Caco-2 (cell line): ENCODE measurements at places on chromosomes 1 and 21.
A peak's percentile ranks its signal among the peaks of the same experiment; 100 is the strongest.

- DNase-seq: no peak
Measured at GRCh38 chr1:157487096-157487495, 65.2 kb downstream of the FCRL5 start.

- DNase-seq: peak; percentile 90
Measured at GRCh38 chr1:25616095-25616986, at the start of gene MAN1C1. TSS of gene MAN1C1 (plus strand) at chr1:25616791. CDS start at chr1:25617798, 1,007 bp downstream.

GRCh38 chr1:147273409-147274336, 31.2 kb downstream of the CHD1L start:
- no peak for DNase-seq

- no peak for DNase-seq
Measured at GRCh38 chr1:17197696-17198095, 7.2 kb upstream of the PADI1 start.

DNA sequence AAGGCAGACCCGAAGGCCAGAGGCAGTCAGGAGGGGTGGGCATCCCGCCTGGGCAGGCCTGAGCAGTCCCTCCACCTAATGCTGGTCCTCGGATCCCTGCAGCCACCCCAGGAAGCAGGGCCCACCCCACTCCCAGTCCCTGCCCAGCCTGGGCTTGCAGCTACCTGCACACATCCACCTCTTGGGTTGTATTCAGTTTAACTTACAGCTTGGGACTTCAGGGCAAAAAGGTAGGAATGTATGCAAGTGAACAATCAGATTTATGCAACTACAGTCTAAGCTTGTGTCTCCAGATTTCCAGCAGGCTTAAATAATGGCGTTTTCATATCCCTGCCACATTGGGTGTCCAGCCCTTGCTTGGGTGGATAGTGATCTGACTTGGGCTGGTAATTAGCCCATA, 17.4 kb downstream of the LDLRAP1 start:
- DNase-seq: no peak

DNA sequence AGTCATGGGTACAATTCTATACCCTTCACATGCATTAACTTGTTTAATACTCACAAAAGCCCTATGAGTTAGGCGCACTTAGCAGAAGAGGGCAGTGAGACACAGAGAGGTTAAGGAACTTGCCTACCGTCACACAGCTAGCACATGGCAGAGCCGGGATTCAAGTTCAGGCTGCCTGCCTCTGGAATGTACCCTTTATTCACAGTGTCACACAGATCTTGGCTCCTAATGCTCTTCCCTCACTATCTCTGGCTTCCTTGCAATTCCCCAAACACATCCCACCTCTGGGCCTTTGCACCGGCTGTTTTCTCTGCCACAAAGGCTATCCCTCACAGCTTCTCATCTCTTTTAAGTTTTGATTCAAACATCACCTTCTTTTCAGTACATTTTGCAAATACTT, 25.1 kb downstream of the COL16A1 start:
- DNase-seq: no peak

- DNase-seq: no peak
Measured at GRCh38 chr1:235504122-235504493, at the start of gene B3GALNT2. TSS of gene B3GALNT2 (minus strand) at chr1:235504452. CDS start at chr1:235504252, 200 bp downstream.

- DNase-seq: no peak
Measured at GRCh38 chr1:116489231-116489697, 81.6 kb downstream of the CD58 start.

- no peak for DNase-seq
Measured at GRCh38 chr1:156544592-156545102, 27.7 kb downstream of the IQGAP3 start.

GRCh38 chr1:222043444-222044292, 301.8 kb upstream of the DUSP10 start:
- DNase-seq: no peak

- DNase-seq: no peak
Measured at GRCh38 chr1:214997685-214998084, 84.9 kb upstream of the KCNK2 start.

GRCh38 chr21:15159382-15160020, 94.7 kb upstream of the NRIP1 start:
- no peak for DNase-seq

DNA sequence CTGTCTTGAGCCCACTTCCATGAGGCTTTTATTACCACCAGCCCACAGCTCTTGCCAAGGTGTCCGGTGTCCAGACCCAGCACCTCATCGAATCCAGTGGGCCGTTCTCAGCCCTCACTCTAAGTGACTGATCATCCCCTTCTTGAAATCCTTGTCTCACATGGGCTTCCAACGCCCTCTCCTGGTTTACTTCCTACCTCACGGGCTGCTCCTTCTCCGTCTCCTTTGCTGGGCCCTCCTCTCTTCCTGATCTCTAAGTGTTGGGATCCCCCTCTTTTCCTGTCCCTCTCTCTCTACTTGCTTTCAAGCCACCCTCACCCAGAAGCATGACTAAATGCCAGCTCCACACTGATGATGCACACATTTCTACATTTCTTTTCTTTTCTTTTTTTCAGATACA, 9.0 kb upstream of the RHBG start:
- DNase-seq: no peak

- no peak for DNase-seq
Measured at GRCh38 chr1:1020415-1021009, 592 bp downstream of the AGRN start.

- no peak for DNase-seq
Measured at GRCh38 chr1:172760121-172760520, 101.2 kb downstream of the FASLG start.

- DNase-seq: no peak
Measured at GRCh38 chr1:151585622-151586021, 26.2 kb upstream of the SNX27 start.

DNA sequence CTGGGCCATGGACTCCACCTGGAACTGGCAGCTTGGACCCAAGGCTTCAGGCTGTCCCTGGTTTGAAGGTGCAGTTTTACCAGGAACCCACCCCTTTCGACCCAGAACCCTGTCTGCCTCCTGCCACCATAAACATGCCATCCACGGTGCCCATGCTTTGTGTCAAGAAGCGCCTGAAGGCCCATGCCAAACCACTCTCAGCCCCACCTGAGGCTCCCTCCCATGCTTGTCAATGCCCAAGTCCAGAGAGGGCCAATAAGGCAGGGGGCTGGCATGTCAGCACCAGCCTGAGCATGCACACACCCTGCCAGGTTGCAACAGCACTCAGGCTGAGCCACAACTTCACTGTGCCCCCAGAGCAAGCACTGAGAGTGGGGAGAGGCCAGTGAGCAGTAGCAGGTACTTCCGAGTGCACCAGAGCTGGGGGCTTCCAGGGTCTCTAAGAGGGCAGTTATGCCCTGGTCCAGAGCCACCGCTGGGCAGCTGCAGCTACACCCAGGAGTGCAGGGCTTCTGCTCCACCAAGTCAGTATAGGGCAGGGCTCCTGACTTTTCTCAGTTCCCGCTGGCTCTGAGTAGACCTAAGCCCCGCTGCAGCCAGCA, 1256.0 kb downstream of the AMY1C start:
- no peak for DNase-seq

DNA sequence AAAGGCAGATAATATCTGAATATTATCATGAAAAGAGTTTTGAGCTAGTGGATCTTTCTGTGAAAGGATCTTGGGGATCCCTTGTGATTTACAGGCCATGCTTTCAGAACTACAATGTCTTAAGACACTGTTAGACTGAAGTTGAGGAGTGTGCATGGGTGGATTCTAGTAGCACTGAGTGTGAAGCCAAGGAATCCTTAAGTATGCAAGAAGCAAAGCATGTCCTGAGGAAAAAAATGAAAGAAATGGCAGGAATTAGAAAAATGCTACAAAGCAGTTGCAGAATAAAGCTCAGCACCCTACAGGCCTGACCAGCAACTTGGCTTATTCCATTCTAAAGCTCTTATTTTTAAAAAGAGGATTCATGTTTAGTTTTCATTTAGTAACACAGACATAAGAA, 11.9 kb downstream of the STX6 start:
- DNase-seq: no peak

- DNase-seq: no peak
Measured at GRCh38 chr1:166763318-166763717, 76.0 kb upstream of the POGK start.

DNA sequence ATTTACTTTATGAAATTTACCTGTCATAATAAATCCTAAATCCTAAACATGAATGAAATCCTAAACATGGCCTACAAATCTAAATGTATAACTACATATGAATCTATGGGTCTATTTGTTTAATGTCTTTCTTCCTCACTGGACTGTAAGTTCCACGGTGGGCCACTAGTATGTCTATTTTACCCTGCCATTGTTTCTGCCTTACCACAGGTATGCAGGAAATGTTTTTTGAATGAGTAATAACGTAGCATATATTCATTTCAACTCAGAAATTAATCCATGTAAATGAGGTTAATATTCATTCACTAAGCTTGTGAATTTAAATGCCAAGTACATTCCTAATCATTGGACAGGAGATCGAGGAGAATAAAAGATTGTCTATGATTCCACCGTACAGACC, 35.3 kb downstream of the B3GALNT2 start:
- no peak for DNase-seq

DNA sequence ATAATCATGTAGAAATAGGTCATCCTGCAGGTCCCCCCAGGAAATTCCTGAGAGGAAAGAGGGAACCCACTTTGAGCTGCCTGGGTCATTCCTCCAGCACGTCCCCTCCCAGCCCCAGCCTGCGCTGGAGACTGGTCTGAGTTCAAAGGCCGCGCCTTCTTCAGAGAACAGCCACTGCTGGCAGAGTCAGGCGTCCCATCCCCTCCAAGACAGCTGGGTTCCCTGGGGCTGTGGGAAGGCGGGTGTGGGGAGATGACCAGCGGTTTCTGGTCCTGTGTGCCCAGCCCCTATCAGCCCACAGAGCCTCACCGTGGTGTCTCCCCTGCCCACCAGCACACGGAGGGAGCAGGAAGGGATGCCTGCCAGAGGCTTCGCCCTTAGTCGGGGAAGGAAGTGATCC, 18.0 kb upstream of the TRAPPC10 start:
- peak; percentile 38 for DNase-seq

DNA sequence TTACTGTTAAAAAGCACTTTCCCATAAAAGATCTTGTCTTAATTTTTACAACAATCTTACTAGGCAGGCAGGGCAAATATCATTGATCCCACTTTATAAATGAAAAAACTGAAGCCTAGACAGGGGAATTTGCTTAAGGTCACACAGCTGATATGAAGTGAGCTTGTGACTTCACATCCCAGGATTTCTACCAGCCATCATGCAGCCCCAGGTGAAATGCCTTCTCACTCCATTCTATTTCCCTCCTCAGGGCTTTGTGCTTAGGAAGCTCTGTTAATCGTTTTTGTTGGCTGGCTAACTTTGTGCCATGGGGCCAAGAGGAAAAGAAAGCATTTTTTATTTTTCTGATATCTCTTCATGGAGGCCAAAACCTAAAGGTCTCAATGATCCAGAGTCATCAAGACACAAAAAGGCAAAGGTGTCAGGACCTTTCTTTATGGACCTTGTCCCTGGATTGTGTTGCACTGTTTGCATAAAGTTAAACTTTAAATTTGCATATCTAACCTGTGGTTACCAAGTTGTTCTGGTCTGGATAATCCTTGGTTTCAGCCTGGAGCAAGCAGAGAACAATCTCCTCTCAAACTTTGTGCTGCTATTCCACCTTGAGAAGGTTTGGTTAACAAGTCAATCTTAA, 44.8 kb upstream of the ZNF326 start:
- no peak for DNase-seq

DNA sequence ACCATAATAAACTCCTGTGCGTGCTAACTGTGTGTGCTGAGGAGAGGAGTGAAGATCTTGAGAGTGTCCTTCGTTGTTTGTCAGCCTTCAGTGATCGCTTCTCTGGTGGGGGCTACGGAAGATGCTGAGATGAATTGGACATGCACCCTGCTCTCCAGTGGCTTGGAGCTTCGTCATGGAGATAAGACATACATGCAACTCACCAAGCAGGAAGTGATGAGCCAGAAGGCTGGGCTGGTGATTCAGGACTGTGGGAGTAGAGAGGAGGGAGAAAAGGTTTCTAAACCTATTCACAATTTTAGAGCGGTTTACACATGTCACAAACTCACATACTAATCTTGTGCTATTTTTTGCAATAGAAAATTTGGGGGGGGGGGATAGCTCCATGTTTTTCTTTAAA, 128.9 kb upstream of the ADAR start:
- DNase-seq: no peak

DNA sequence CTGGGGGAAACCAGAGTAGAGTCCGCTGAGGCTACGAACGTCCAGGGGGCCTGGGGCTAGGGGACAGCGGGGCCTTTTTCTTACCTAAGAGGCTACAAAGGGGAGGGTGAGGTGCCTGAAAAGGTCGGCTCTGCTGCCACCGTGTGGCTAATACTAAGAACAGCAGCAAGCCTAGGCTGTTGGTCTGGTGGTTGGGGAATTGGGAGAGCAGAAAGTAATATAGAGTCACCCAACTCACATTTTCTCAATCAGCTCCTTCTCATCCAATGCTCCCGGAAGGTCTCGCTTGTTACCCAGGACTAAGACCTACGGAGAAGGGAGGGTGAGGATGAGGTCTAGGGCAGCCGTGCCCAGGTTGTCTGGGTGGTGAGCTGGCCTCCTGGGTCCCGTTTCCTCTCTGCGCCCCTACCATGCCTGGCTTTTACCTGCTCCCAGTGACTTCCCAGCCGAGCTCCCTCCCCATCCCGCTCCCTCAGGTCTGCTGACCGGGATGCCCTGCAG, 9.3 kb downstream of the ARL8A start:
- DNase-seq: peak; percentile 69

GRCh38 chr1:24201941-24202440, 14.9 kb upstream of the IFNLR1 start:
- DNase-seq: peak; percentile 73

DNA sequence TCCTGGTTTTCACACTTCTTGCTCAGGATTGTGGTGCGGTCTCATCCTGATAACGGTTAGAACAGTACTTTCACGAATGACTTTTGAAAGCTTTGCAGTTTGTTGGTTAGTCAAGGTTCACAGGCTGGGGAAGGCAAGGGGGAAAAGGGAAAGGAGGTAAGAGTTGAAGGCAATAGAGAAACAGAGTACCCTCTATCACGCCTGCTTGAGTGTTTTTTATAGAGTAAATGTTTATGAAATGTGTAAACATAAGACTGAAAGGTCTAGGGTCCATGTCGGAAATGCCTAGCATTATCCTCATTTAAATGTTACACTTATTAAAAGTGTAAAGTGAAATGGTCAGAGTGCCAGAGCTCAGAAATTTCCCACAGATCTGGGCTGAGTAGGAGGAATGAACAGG, 167.4 kb downstream of the URB2 start:
- DNase-seq: no peak

DNA sequence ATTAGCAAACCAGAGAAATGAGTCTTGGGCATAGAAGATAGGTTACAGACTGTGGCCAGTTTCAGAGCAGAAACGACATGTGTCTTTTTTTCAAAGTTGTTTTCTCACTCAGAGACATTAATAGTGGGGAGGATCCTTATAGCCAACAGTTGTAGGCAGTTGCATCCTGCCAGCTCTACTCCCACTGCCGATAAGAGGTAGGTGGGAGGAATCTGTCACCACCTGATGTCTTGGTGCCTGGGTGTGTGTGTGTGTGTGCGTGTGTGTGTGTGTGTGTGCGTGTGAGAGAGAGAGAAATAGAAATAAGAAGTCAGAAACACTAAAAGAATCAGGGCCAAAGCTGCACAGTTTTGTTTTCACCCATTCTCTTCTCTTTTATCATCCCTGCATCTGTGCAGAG, 219.5 kb downstream of the ZP4 start:
- no peak for DNase-seq

GRCh38 chr1:165253818-165254254, 102.7 kb downstream of the LMX1A start:
- no peak for DNase-seq

GRCh38 chr1:97980530-97980929, 59.7 kb upstream of the DPYD start:
- DNase-seq: no peak
